ENCODE measurements at places on chromosomes 12 and 14.

DNA sequence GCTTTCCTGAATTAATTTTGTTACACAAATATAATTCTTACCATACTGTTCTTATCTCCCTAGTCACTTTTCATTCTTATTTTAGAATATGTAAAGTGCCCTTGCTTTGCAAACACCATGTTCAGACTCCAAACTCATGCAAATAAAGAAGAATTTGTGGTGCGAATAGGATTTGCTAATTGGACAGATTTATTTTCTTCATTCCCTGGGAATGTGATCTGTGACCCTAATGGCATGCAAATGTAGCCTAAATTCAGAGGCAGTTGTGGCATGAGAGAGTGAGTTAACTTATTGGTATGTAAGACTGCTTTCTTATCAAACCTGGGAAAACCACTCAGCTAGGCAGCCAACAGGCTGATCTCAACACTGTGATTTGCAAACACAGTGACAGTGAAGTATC lies 10.0 kb downstream of the CAPZA3 start:
- no peak for DNase-seq

GRCh38 chr14:100192250-100192671 lies 32.8 kb upstream of the DEGS2 start:
- DNase-seq, result no peak

GRCh38 chr14:100371773-100372172 lies 48.6 kb downstream of the SLC25A47 start:
- no peak for DNase-seq

DNA sequence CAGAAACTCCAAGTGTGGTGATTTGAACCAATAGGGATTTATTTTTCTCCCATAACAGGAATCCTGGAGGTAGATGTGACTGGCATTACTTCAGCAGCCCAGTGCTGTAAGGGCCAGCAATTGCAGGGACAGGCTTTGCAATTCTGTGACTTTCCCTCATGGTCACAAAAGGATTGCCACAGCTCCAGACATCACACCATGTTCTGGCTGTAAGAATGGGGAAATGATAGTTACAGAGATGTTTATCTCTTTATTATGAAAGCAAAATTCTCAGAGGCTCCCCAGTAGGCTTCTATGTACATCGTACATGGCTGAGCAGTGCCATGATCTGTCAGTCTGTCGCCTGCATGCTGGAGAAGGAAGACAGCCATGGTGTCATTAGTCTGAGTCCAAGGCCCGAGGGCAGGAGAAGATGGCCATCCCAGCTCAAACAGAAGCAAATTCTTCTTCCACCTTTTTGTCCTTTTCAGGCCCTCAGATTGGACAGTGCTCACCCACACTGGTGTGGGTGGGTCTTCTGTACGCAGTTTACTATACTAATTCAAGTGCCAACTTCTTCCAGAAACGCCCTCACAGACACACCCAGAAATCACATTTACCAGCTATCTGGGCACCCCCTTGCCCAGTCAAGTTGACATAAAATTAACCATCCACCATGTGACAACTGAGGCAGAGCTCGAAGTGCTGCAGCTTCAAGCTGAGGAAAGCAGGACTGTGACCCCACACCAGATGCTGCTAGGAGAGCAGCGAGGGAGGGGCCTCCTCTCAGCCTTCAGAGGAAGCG lies 17.2 kb downstream of the ZBTB42 start:
- no peak for DNase-seq

- no peak for DNase-seq
Measured at GRCh38 chr12:132899033-132899432, 11.6 kb upstream of the CHFR start.

- no peak for DNase-seq
Measured at GRCh38 chr12:98595243-98595988, 1.9 kb downstream of the SLC25A3 start.

- DNase-seq, result no peak
Measured at GRCh38 chr14:53599221-53599945, 357.2 kb downstream of the BMP4 start.

GRCh38 chr12:54622463-54623183 lies 12.1 kb downstream of the LACRT start:
- DNase-seq, result no peak

DNA sequence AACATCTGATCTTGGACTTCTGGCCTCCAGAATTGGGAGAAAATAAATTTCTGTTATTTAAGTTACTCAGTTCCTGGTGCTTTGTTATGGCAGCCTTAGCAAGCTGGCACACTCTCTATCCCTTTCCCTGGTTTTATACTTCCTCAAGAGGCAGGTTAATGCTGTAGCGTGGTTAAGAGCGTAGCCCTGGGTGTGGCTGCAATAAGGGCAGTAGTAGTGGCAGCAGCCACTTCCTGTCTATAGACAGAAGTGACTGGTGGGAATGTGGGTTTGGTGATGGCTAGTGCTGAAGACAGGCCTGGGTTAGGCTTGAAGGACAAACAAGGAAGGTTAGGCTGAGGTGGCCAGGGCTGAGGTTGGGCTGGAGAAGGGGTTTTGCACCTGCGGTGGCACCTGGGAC lies 3.6 kb upstream of the LGALS3 start:
- no peak for DNase-seq

DNA sequence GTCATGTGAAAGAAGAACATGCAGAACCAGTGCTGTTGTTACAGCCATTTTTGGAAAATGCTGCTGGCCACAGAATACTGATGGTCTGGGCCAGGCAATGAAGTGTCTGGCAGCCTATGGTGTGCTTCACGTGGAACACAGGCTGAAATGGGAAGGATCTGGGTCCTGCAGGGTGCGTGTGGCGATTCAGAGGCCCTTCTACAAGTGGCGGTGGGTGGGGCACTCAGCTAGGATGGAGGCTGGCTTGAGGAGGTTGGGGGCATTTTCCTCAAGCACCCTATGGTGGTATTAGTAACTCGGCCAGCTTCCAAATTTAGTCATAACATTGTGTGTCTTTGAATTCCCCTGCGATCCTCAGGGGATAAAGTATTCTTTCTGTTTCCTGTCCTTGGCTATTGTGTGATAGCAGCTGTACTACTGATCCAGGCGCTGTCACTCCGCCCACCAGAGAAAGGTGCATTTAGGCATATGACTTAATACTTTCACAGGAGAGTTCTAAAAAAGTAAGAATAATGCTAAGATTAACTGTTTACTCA lies 9.2 kb upstream of the RAD52 start:
- no peak for DNase-seq

- DNase-seq, result no peak
Measured at GRCh38 chr12:65277994-65278575, 398 bp upstream of the MSRB3 start.

GRCh38 chr12:50166799-50167048 lies 445 bp downstream of the CERS5 start:
- DNase-seq, result peak; percentile 24

- no peak for DNase-seq
Measured at GRCh38 chr12:4270831-4271716, 2.5 kb upstream of the CCND2 start.

GRCh38 chr14:70802379-70802778 lies 6.9 kb downstream of the MAP3K9 start:
- DNase-seq, result no peak

All from stimulated activated CD8-positive, alpha-beta memory T cell treated with anti-CD3 and anti-CD28 coated beads, Interleukin-15, amount 100 ng/mL, for 24 hours (primary cell).